Stimulated activated CD8-positive, alpha-beta memory T cell treated with anti-CD3 and anti-CD28 coated beads, Interleukin-15, amount 100 ng/mL, for 24 hours (primary cell): ENCODE measurements at places on chromosomes 16 and 17.

DNA sequence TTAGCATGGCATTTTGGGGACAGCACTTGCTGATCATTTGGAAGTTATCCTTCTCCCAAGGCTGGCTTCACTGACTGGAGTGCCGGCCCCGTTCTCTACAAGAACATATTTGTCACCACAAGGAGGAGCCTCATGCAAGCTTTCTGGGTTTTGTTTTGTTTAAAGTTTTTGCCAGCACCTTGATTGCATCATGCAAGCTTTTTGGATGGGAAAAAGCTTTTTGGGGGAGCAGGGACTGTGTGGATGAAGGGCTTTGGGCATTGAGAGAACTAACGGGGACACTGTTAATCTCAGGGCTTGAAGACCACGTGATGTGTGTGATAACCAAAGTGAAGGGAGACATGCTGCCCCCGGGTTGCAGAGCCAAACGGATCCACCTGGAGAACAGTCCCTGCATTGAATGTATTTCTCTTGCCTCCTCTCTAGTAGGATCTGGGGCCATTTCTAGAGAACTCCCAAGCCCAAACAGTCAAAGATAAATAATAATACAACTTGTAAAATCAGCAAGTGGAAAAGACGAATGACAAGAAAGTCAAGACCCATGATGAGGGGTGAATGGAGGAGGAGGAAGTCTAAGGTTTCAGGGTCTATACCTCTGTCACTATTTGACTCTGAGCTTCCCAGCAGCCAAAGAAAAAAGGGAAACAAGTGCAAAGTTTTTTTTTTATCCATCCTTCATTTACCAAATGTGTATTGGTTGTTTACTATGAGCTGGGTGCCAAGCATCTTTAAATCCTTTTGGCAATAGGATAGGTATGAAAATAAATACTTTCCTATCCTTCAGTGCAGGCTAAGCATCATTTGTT, 17.2 kb downstream of the TMEM114 start:
- no peak for DNase-seq

DNA sequence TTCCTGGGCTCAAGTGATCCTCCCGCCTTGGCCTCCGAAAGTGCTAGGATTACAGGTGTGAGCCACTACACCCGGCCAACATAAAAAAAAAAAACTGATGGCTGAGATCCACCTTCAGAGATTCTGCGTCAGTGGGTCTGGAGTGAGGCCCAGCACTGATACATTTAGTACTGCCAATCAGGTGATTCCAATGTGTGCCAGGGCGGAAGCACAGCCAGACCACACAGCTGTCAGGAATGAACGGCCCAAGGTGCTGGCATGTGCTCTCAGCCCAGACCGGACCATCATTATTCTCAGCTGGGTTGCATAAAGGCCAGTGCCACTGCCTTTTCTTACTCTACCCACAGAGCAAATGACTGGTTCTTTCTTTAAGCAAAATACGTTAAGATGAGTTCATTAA, 1.2 kb upstream of the BCO1 start:
- no peak for DNase-seq

GRCh38 chr17:45315648-45316433, 979 bp downstream of the MAP3K14 start:
- DNase-seq, result no peak

- no peak for DNase-seq
These were observed 93.5 kb downstream of the CRISPLD2 start for GRCh38 chr16:84913315-84913714.

GRCh38 chr16:53707671-53708070, 3.7 kb downstream of the FTO start:
- no peak for DNase-seq

GRCh38 chr17:58587713-58588117, 73.3 kb upstream of the MTMR4 start:
- peak; percentile 6 for DNase-seq

GRCh38 chr17:36936455-36937000, 747 bp upstream of the LHX1 start:
- no peak for DNase-seq

DNA sequence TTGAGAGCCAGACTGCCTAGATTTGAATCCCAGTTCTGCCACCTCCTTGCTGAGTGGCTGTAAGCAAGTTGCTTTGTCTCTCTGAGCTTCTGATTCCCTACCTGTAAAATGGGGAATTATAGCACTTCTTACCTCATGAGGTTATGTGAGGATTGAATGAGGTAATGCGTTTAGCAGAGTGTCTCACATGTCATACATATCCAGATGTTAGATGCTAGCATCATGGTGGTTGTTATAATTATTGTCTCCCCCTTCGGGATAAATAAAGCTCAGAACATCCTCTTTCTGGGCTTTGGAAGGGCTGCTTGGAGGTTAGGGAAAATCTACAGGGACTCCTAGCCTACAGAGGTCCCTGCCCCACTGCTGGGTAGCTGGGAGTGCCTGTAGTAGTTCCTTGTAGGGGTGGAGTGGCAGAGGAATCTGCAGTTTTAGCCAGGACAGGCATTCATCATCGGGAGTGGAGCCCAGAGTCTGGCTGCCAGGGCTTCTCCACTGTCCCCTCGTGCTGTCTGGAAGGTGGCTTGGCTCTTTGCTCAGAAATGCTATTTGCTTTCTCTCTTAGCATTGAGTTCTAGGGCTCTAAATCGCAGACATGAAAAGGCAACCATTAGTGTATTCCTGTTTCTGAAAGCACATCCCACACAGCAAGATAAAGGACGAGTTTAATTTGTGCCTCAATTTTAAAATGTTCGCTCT, 137.9 kb upstream of the CACNG3 start:
- DNase-seq, result no peak

DNA sequence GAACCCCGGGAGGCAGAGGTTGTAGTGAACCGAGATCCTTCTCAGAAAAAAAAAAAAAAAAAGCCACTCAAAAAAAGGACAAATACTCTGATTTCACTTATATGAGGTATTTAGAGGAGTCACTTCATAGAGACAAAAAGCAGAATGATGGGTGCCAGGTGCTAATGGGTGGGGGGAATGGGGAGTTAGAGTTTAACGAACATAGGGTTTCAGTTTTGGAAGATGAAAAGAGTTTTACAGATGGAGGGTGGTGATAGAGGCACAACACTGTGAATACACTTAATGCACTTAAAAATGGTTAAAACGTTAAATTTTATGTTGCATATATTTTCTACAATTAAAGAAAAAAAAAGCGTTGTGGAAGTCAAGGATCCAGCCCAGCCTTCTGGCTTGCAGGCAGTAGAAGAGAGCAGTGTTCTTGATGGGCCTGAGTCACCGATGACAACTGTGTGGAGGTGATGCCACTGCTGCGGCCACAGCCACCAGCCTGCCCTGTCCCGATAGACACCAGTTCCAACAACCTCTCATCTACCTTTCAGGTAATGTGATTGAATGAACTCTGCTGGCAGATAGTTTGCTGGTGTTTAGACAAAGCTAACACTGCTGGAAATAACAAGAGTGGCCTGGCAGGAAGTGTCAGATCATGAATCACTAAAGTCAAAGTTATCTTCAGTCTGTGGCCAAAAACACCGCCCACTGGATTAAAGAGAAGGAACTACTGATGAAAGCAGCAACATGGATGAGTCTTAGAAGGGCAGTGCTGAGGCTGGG, 49.9 kb upstream of the COX10 start:
- no peak for DNase-seq

- DNase-seq, result no peak
These were observed 142.3 kb upstream of the CDH5 start for GRCh38 chr16:66224186-66224585.

DNA sequence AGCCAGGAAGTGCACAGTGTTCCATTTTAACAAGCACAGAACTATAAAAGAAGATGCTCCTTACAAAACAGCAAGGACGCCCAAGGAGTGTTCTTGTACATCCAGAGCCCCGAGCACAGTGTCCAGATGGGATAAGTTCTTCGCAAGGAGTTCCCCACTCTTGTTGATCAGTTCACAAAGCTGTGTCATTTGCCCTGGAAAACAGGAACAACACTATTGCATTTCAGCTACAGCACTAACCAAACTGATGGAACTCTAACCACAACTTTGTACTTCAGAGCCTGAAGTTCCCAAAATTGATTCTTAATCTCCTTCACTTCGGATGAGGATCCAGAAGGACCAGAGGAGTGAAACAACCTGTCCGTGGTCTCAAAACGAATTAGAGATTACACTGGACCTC, 5.1 kb downstream of the COPS3 start:
- no peak for DNase-seq

DNA sequence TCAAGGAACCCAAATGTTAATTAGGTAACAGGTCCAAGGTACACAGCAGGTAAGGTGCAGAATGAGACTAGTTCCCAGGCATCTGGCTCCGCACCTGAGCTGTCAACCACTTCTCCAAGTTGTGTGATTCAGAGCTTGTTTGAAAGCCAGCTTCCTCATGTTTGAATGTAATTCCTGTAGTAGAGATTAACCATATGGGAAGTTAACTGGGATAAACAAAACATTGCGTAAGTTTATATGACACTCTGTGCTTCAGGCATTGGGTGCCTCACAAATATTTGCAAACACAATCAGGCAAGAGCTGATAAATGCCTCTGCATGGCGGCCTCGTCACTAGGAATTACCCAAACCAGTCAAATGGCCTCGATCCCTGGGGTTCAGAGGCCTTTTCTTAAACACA, 27.9 kb upstream of the CPHXL start:
- DNase-seq, result no peak

- no peak for DNase-seq
These were observed 4.8 kb upstream of the ERCC4 start for GRCh38 chr16:13915033-13915635.

- no peak for DNase-seq
These were observed 141.8 kb downstream of the CMIP start for GRCh38 chr16:81586417-81586816.
